ENCODE measurements at places on chromosomes 5 and 9. TPM values are rescaled to one million over a fixed set of nuclear protein-coding genes. Genes with fewer than 3 reads are reported as not detected.

DNA sequence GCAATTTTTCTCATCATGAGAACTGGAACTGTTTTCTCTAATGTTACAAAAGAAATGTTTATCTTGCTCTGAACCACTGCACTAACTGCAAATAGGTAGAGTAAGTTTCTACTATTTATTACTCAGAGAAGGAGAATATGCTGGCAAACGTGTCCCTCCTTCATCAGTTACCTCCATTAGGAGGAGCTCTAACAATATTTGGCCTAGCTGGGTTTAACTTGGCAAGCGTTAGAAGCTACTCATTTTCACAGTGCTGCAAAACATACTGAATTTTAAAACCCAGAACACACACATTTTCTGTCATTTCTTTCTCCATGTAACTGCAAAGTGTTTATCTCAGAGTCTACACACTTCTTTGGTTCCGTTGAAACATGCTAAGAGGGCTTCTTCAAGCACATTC is 101.0 kb upstream of the GABRG2 start:
- DNase-seq = no peak

The LARP1 gene
- 174 TPM for total RNA-seq

DNA sequence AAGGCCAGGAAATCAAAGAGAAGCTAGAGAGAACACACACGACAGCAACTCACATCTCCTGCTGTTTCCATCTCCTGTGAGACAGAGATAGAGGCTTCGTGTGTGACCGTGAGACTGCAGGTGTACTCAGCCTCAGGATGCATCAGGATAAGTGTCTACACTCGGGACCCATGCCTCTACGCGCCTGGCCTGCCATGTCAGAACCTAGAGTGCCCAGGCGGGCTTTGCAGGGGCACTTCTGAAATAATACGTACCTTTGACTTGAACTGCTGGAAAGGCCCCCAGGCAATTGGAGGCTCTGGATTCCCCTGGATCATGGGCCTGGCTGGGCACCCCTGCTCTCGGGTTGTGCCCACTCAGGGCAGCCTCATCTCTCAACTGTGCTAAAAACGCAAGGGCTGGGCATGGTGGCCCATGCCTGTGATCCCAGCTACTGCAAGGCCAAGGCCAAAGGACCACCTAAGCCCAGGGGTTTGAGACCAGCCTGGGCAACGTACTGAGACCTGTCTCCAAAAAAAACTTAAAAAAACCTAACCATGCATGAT is 13.0 kb downstream of the CLPTM1L start:
- no peak for DNase-seq

The HK3 gene
- not detected for total RNA-seq

DNA sequence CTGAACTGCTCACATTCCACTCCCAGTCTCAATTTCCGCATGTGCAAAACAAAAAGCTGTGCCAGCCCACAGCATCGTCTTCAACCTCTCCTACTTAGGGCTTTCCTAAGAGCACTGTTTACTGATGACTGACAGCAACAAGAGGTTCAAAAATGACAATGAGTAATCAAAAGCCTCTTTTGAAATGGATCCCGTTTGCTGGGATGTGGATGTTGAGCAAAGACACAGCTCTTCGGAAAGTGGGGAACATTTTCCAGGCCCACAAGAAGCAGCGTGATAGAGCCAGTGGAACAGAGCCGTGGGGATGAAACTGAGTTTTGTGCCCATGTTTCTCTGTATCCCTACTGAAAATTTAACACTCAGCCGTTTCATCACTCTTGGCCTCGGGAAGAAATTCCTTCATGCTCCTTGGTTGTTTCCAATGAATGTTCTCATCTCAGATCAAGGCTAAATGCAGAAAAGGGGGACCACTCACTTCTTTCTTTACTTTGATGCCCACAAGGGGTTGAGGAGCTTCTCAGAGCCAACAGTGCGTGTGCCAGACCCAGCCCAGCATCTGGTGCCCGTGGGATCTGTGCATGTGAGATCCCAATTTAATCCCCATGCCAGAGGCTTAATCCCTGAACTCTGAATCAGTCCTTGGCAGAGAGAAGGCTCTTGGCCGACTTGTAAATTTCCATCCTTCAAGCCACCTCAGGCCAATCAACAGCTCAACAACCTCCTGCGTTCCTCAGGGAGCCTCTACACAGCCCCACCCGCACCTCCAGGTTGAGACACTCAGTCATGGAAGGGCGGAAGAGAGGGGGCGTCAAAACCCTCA is 230.2 kb upstream of the DAPK1 start:
- DNase-seq = no peak

The RPL35 gene
- 1,317 TPM for total RNA-seq

The SLC34A1 gene
- 1.4 TPM for total RNA-seq

DNA sequence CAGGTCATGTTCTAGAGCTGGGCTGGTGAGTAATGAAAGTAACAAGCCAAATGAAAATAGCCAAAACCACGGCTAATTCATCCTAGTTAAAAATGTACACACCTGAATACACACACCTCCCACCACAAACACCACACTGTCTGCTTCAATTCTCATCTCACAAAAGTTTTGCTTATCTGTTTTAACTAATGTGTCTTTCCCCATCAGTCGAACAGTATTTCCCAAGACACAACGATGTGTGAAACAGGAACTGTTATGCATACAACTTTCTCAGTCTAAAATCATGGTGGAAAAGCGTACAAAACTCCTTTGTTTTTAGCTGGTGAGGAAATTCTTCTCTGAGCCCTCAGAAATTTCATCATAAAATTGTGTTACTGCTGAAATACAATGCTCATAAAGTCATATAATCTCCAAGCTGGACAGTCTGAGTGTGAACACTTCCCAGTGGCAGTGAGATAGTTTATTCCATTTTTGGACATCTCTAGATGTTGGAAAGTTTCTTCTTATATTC is 242.4 kb downstream of the EFNA5 start:
- DNase-seq = no peak

The ORM2 gene
- not detected for total RNA-seq

GRCh38 chr5:87151547-87151946 is 116.1 kb upstream of the RASA1 start:
- no peak for DNase-seq

The RAI14 gene
- total RNA-seq = 0.76 TPM

DNA sequence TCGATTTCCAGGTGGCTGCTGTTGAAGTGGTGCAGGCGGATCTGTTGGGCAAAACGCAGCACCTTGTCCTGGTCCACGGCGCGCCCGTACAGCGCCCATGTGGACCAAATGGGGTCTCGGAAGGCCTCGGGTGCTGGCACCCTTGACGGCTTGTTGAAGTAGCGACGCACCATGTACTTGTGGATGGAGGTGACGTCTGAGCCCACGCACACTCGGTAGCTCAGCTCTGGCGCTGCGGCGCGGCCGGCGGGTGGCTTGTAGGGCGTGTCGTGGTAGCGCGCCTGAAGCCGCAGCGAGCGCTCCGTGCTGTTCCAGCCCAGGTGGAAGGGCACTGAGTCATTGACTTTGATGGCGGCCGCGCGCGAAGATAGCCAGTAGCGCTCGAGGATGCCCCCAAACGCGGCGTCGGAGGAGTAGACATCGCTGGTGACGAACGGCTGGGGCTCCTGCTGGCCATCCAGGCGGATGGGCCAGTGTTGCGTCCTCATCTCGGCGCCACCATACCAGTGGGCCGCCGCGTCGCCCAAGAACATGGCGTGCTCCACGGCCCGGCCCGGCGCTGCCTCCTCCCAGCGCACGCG is 4.7 kb downstream of the MYORG start:
- DNase-seq = no peak

DNA sequence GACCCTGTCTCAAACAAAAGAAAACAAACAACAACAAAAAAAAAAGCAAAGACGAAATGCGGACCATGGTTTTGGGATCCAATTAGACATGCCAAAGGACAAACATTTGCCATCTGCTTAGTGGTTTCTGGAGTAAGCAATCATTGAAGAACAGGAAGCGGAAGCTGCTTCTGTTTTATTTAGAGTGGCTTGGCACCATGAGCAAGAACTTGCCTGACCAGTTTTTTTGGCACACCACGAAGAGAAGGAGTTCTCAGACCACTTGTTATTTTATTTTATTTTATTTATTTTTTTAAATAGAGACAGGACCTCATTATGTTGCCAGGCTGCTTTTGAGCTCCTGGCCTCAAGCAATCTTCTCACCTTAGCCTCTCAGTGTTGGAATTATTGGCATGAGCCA is 17.0 kb downstream of the BTF3 start:
- DNase-seq = no peak

DNA sequence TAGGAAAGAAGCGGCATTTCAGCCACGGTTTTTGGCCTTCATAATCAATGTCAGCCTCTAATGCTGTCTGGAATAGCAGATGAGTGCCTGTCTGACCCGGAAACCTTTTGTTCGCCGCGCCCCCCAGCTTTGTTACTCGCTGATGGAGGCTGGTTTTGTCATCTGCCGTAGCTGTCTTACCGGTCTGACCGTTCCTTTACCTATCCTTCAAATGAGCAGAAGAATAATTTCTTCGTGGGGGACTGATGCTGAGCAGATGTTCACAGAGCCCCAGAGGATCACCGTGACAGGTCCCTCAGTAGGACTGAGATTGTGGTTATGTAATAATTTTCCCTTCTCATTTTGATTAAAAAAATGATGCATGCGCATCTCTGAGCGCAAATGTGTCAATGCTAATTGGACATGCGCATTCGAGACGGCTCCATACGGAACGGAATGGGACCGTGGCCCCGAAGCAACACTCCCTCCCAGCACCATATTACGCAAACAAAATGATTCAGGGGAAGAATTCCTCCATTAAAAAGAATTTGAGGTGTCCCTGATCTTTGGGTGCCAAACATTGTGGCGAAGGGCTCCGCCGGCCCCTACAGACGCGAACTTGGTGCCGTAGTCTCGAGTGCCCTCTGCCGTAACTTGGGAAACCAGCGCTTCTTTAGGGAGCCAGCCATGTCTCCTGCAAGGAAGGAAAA is 27.6 kb downstream of the TLX3 start:
- DNase-seq = no peak

The MZB1 gene
- 48.1 TPM for total RNA-seq

GRCh38 chr5:149682532-149683075 is 47.5 kb upstream of the PPARGC1B start:
- no peak for DNase-seq

- no peak for DNase-seq
Measured at GRCh38 chr9:134007571-134007970, 15.4 kb upstream of the VAV2 start.

DNA sequence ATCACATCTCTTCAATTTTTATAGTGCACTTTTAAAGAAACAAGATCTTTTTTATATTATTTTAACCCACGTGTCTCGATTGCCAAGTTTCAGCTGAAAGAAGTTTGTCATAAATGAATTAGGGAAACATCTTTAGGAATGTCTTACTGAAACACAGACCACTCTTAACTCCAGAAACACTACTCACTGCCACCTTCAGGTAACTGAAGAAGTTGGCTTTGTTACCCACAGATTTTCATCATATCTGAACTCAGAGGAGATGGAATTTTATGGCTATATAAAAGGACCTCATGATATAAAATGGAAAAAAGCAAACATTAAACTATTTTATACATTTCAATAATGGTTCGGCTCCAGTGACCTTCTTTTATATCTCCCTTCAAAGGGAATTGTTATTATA is 158.0 kb downstream of the SEMA5A start:
- DNase-seq = no peak

The FOXI1 gene
- not detected for total RNA-seq

The RAB14 gene
- 68.1 TPM for total RNA-seq

DNA sequence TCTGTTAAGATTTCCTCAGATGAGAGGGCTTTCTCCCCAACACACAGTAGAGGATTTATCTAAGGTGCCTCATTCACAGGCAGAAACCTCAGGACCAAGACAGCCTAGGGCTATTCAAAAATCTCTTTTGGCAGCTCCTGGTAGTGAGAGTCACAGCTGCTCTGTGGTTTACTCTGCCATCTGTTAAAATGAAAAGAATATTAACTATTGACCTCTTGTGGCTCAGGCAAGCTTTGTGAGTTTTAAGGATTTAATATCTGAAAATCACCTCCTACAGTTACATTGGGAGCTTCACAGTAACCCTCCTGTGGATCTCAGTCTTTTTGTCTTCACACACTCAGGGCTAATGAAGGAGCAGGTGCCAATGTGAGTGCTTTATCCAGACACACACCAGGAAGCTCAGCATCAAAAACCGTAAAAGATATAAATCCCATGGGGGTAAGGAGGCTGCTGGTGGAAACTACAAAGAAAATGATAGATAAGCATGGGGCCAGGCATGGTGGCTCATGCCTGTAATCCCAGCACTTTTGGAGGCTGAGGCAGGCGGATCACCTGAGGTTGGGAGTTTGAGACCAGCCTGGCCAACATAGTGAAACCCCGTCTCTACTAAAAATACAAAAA is 29.7 kb downstream of the PPP1R2B start:
- DNase-seq = no peak

DNA sequence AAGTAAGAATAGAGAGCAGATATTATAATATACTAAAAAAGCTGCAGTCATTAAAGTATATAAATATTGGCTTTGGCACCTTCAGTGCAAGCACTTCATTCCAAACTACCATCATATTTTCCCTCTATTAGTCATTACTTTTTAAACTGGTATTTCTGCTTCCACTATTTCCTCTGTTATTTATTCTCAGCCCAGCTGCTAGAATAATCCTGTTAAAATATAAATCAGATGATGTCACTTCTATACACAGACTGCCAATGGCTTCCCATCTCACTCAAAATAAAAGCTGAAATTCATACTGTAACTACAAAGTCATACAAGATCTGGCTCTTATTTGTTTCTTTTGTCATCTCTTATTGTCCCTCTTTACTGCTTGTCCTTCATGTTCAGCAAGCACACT is 432.9 kb downstream of the TLE4 start:
- DNase-seq = no peak

DNA sequence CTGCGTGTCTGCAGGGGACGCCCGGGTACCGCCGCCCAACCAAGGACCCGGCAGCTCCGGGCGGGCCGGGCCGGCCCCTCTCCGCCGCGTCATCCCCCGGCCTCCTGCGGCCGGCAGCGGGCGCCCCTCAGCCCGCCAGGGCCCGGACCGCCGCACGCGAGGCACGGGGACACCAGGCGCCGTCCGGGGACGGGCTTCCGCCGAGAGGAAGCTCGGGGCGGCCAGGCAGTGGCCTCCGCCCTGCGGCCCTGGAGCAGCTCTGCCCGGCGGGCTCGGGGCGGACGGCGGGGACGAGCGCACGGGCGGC is 373 bp downstream of the FBXW5 start:
- DNase-seq = no peak

GRCh38 chr5:178437386-178438075 is 152.7 kb downstream of the COL23A1 start:
- DNase-seq = no peak

GRCh38 chr5:1007681-1008450 is 736 bp upstream of the NKD2 start:
- DNase-seq = no peak

Measured in activated CD4-positive, alpha-beta memory T cell treated with anti-CD3 and anti-CD28 coated beads, Interleukin-2, amount 10 ng/mL, durations not matched to agents 7 days and 5 days (primary cell).